NCI-H2171 treated with DMSO at 0.1 percent for 48 hours (cell line): ENCODE measurements at places on chromosomes 16 and 17.

GRCh38 chr17:79341222-79341780 is 266.7 kb downstream of the ENGASE start:
- no peak for DNase-seq

DNA sequence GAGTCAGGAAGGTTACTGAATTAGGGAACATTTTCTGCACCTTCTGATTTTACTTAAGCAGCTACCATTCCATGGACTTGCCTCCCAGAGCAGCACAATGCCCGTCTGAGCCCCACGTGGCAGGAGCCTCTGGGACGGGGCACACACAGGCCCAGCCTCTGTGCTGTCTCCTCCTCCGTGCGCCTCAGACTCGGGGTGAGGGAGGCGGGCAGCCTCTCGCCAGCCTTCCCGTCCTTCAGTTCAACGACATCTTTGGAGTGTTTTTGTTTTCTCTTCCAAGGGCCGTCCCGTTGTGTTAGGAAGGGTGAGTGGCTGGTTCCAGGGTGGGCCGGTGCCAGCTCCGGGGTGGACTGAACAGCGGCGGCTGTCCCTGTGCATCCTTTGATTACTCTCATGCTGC is 31.8 kb downstream of the NDEL1 start:
- DNase-seq: no peak

GRCh38 chr16:51359141-51359955 is 208.3 kb upstream of the SALL1 start:
- DNase-seq: no peak

DNA sequence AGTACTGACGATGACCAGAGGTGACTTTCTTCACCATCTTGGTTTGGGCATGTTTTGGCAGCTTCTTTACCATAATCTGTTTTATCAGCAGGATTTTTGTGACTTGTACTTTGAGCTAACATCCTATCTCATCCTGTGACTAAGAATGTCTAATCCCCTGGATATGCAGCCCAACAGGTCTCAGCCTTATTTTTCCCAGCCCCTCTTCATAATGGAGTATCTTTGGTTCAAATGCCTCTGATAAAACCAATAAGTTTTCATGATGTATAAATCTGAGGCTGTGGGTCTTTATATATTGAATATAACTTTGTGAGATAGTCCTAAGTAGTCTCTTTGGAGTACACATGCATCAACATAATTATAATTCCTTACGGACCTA is 186.9 kb upstream of the WSB1 start:
- DNase-seq: no peak

DNA sequence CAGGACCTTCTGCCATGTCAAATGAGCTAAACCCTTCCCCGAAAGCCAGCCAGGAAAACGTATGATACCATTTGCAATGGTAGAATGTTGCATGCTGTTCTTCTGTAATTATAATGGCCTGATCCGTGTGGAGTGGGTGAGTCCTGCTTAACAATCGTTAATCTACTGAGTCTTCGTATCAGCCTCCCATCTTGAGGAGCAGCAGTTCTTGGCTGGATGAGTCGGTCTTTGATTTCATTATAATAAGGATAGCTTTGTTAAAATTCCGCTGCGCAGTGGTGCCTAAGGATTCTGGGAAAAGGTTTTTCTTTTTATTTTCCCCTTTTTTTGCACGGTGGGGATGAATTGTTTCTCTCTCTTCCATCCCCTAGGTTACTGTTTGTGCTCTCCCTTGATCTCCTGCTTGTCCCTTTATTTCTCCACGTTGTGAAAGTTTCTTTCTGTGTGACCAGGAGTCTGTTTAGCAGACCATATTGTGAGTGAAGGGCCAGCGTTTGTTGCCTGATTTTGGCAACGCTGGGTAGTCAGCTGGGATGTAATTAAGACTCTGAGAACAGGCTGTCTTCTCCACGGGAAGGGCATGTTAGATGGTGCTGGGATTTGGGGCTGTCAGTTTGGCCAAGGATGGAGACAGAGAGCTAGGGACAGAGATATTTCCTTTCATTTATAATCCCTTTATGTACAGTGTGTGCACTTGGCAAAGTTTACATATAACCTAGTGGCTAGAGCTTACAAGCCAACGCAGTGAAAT is 263.0 kb downstream of the FTO start:
- DNase-seq: peak; percentile 71

DNA sequence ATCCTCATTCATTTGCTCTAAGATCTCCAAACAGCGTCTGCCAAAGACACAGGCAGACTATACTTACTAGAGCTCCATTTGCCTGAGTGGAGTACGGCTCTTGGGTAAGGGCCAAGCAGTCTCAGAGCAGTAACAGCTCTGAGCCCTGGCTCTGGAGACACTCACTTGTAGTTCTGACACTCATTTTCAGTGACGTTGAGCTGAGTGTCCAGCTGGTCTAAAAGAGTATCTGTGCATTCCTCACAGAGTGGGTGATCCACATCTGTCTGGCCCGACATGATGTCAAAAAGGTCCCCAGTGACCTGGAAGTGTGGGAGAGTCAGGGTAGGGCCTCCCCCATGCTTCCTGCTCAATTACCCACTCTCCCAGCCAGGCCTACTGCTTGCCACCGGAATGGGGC is 5.7 kb downstream of the BECN1 start:
- no peak for DNase-seq
